Left ventricle myocardium inferior (tissue), 1 donor: ENCODE measurements at places on chromosomes 5 and 9. TPM values are rescaled to one million over a fixed set of nuclear protein-coding genes. Genes with fewer than 3 reads are reported as not detected.

GRCh38 chr9:127411122-127411521 lies 13.1 kb upstream of the ZNF79 start:
- DNase-seq: no peak

DNA sequence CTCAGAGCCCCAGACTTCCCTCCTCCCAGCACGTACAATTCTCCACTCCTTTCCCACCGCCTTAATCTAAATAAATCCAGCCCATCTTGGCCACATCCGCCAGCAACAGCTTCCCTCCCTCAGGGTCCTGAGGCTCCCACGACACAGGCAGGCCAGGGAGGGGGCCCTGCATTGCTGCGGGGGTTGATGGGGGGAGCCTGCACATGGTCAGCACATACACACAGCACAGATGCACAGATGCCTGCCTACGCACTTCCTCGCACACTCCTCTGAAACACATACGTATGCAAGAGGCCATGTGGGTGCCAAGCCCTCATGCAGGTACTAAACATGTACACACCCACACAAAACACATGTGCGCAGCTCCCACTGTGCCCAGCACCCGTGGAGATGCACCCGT lies 14.8 kb downstream of the PDGFRB start:
- peak; percentile 42 for DNase-seq

- DNase-seq: no peak
Measured at GRCh38 chr9:79962836-79963235, 391.1 kb downstream of the TLE4 start.

DNA sequence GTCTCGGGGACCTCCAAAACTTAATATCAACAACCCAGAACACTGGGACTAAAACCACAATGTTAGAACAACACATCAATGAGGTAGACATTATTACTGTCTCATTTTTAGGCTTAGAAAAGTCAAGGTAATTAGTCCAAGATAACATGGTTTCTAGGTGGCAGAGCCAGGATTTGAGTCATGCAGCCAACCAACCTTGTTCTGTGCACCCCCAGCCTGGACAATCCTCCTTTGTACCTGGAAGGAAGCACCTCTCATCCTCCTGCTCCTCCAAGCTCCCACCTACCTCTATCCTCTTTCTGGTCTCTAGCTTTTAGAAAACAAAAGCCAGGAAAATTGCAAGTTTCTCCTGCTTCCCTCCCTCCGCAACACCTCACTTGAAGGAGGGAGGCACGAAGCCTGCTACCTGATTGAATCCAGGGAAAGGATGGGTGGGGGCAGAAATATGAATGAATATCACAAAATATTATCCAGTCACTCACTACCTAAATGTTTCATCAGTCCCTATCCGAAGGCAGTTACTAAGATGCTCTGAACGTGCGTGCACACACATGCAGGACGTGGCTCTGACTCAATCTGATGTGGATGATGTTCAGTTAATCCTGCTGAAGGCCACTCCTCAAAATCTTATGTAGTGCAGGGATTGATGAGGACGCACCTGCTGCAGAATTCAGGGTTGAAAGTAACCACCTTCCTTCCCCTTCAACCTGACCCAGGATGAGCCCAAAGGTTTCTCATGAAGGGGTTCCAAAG lies 26.3 kb upstream of the TTC1 start:
- DNase-seq: no peak

DNA sequence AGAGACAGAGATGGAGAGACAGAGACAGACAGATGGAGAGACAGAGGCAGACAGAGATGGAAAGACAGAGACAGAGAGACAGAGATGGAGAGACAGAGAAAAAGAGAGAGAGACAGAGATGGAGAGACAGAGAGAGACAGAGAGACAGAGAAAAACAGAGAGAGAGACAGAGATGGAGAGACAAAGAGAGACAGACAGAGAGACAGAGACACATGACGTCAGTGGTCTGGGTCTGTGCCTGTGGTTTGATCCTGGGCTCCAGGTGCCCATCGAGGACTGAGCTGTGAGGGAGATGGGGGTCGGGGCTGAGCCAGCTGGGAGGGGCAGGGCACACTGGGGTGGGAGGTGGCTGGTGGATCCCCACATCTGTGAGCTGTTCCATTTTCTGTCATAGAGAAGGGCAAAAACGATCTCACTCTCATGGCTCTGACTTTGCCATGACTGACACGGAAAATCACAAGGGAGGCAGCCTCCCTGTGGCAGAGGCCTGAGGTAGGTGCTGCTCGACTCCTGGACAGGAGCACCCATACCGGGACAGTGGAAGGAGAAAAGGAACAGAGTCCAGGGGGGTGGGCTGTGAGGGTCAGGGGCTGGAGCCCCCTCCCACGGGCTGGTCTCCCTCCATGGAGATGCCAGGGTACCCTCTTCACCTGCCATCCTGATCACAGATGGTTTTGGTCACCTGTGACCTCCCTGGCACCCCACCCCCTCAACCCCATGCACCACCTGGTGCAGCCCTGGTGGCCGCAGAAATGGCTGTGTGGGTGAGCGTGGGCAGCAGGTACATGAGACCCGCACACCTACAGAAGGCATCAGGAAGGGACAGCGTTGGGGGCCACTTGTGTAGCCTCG lies 28.8 kb downstream of the GLT6D1 start:
- DNase-seq: no peak

DNA sequence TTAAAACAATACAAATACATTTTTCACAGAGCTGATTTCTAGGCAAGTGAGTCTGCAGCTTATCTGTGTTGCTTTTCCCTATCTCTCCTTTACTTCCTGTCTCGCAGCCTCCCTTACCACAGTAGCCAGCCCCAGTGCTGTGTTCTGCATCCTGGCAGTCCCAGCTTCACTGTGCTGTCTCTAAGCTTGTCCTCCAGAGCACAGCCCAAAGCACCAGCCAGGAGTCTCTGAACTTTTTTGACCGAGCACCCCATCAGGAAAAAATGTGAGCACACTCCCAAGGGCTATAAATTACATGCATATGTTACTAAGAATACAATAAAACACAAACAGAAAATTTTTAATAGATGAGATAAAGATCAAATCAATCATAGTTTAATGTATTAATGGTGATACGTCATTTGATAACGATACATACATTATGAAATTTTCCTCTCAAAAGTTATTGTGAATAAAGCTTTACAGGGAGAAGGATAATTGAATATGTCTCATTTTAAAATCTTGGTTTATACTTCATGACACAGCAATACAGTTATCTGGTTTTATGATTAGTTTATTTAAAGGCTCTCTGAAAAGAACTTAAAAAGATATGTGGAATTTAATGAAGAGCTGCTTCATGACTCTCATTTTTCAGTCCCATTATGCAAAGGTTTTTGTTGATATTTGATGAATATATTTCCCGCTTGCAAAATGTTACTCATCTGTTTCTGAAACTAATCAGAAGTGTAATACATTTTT lies 7.3 kb upstream of the RHOBTB3 start:
- DNase-seq: peak; percentile 41

DNA sequence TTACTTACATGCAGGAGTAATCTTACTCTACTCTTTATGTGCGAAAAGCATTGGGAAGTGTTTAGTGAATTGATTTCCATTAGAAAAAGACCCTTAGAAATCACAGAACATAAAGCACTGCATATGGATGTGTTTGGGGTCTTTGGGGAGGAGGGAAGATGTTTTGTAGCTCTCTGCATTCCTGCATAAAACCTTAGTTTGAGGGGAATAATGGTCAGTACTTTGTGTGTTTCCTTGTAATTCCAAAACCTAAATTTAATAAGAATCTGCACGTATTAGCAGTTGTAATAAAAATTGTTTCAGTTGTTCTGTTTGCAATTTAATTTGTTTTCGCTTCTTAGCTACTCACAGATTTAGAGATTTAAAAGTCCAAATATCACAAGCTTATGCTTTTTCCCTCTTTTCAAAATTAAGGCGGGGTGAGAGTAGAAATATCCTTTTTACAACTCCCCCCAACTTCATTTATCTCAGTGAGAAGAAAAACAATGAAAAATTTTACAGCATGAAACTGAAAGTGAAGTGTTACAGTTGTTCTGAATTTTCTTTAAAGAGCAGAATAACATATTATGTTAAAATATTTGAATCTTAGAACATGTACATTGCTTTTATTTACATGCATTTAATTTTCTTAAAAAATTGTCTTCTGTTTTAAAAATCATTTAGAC lies 143.8 kb downstream of the SMARCA2 start:
- DNase-seq: no peak

- DNase-seq: no peak
Measured at GRCh38 chr5:145990170-145990569, 53.8 kb downstream of the SH3RF2 start.

- DNase-seq: no peak
Measured at GRCh38 chr9:21294364-21294774, 10.7 kb downstream of the IFNA5 start.

GRCh38 chr9:113153599-113153998 lies 2.8 kb downstream of the SLC31A2 start:
- no peak for DNase-seq

- no peak for DNase-seq
Measured at GRCh38 chr9:138025417-138025816, 147.8 kb downstream of the CACNA1B start.

DNA sequence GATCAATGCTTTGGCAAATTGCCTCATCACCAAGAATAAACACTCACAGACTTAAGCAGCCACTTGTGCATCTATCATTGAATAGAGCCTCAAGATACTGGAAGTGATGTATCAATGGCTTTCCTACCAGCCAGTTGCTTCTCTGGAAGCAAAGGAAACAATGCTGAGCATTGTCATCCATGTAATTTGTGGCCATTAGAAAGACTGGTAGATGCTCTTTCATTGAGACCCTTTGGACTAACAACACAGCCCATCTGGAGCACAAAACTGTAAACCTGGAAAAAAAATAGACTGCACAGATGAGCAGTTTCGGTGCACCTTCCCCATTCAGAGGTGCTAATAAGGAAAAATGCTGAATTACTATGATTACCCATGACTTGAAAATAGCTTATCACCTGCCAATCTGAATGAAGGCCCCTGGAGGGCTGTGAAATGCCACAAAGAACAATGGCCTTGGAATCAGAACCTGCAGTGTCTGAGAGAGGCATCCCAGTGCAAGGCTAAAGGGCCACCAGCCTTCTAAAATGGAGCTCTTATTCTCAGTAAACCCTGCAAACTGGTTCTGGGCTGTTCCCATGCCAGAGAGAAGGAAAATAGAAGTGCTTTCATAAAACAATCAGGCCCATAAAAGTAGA lies 127.5 kb downstream of the RFK start:
- no peak for DNase-seq

DNA sequence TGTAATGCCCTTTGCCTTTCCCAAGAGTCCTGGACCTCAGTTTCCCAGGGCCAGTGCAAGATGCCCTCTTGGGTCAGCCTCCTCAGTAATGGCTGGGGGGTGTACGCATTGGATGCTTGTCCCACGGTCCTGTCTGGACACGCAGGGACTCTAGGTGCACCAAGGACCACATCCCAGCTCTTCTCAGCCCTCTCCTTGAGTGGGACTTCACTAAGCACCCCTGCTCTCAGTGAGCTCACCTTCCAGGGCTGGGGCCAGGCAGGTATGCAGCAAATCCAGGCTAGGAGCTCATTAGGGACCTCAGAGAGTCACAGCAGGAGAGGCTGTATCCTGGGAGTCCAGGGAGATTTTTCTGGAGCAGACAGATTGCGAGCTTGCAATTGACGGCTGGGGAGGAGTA lies 59.8 kb downstream of the MACROH2A1 start:
- no peak for DNase-seq

- no peak for DNase-seq
Measured at GRCh38 chr9:86503942-86504341, 149.7 kb upstream of the TUT7 start.

DNA sequence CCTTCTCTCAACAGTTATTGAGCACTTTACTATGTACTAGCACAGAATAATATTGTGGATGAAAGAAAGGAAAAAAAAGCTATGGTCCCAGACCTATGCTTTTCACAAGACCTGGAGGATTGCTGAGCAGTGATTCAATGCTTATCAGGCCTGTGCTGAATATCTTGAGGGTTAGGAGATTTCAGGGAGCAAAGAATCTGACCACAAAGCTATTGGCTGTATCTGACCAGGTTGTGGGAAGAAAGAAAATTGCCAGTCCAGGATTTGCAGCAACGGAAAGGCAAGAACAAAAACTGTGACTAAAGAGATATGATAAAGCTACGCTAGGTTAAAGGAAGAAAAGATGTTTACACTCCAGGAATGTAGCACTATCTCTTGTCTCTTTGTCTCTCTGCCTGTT lies 14.9 kb upstream of the MACIR start:
- DNase-seq: no peak

- no peak for DNase-seq
Measured at GRCh38 chr9:76562511-76562911, 103.5 kb downstream of the GCNT1 start.

DNA sequence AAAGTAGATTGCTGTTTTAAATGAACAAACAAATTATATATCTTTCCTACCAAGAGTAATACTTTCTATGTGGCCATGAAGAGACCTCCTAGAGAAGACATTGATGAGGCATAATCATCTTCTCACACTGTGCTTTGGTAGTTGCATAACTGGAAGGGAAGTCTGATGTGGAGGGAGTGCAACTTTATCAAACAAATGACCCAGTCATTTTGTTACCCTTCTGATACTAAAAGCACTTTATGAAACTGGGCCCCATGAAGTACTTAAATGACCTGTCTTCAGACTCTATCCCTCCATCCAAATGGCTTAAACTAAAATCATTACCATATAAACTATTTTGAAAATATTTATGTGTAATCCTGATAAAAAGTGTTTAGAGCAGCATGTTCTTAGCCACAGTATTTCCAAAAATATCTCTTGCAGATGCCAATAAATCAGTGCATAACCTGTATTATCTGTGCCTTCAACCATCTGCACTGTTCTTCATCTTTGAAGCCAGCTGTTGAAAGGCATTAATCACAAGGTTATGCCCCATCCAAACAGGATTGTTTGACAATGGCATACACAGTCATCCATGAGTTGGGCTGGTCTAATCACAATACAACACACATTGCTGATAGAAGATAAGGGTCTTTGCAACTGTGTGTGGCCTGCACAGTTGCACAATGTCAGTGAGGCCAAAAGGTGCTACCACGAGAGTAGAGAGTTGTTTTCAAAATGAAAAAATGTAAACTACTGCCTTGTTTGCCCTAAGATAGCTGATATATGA lies 31.9 kb upstream of the MIER3 start:
- no peak for DNase-seq

DNA sequence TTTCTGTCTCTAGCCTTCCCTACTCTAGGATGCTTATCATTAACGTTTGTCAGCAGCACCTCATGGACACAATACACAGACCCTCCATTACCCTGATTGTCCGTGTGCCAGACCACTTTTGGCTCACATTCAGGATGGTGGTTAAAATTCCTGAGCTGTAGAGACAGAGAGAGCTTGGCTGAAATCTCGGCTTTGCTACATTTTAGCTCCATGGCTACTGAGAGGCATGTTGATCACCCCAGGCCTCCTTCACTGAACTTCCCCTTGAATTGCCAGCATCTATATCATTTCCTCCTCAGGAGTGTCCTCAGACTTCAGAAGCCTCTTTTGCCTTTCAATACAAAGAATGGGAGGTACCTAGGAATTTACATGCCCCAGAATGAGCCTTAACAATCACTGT lies 104.7 kb upstream of the ISL1 start:
- DNase-seq: no peak

GRCh38 chr5:151285683-151286082 lies 17.9 kb downstream of the SLC36A3 start:
- no peak for DNase-seq

Gene ADAMTS13
- 3.1 TPM for total RNA-seq

Gene PRXL2C
- total RNA-seq: 26.8 TPM

Gene BRINP1
- 0.66 TPM for total RNA-seq

Gene UGT3A2
- not detected for total RNA-seq

Gene CDKN2A
- 0.30 TPM for total RNA-seq

Gene SREK1
- 33.5 TPM for total RNA-seq

Gene GLDC
- total RNA-seq: not detected

Gene THBS4
- total RNA-seq: 51.4 TPM

Gene CEL
- 1.9 TPM for total RNA-seq

Gene SLIT3
- 22.7 TPM for total RNA-seq
